T-cell (primary cell): ENCODE measurements at places on chromosomes 13 and 19.
A peak's percentile ranks its signal among the peaks of the same experiment; 100 is the strongest.

DNA sequence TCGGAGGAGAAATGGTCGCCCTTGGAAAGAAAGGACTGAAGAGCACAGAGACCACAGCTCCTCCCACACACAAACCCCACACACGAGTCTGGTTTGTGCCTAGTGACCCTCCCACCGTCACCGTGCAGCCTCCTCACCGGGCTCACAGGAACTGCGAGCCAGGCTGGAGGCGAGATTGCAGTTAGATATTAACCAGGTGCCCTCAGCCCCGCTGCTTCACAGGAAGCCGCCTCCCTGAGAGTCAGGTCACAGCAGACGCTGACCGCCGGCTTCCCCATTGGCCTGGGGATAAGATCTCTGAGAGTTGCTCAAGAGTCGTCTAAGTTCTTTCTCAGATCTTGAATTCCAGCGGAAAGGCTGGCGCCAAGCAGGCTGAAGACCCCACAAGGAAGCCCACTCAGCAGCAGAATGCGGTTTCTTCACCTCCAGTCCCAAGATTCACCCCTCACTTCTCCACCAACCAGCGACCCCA, 870 bp downstream of the ZNF44 start:
- peak; percentile 32 for DNase-seq

GRCh38 chr13:70905035-70905434, 796.8 kb upstream of the KLHL1 start:
- DNase-seq, result no peak

DNA sequence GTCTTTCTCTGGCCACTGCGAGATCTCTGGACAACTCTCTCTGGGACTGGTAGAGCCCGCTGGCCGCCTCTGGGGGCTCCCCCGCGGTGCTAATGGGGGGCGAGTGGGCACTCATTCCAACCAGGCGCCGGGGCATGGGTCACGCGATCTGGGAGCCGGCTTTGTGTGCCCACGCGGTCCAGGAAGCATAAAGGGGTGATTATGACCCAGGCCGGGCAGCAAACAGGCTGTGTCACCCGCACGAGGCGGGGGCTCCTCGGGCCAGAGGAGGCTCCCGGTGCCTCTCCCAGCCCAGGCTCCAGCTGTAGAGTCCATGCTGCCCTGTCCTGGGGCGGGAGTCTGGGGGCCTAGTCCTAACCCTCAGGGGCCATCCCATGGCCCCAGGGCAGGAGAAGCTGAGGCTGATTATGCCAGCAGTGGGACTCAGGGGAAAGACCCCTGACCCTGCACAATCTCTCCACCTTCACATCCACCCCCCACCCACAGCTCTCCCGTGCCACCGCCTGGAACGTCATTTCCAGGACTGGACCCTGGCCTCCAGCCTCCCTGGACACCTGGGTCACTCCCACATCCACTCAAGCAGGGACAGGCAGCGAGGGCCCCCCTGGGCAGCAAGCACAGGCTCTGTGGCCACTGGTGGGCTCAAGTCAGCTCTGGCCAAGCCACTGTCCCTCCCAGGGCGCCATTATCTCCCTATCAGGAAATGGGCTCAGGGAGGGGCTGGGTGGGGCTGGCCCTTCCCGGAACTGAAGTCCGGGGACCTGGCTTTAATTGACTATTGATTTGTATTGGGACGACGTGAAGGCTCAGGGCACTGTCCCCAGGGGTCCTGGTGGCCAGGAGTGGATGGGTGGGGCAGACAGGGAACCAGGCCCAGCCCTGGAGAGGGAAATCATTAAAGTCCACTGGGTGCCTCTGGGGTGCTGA, 50.0 kb downstream of the PTPRS start:
- DNase-seq, result no peak

GRCh38 chr19:6059988-6060599, 50.2 kb downstream of the RFX2 start:
- DNase-seq, result no peak

DNA sequence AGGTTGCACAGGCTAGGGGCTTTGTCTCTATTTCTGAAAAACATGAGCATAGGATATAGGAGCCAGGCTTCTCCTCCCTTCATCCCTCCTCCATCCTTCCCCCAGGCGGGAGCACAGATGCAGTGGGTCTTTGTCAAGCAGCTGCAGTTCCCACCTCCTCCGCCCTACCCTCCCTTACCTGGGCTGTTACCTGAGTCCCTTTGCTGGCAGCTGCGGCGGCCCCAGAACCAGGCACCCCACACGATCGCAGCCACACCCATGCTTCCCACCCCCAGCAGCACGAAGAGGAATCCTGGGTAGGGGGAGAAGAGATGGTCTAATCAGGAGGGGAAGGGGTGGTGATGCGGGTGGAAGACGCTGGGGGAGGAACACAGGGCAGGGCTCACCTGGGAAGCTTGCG, 7.8 kb downstream of the TMIGD2 start:
- no peak for DNase-seq

DNA sequence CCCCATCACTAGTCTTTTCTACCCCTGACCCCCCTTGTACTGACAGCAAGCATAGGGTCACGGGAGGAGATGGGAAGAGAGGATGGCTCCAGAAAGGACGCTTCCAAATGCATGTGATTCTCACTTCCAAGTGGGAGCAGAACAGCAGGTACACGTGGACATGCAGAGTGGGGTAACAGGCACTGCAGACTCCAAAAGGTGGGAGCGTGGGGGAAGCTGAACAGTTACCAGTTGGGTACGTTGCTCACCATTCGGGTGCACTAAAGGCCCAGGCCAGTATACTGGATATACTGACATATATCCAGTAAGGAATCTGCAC, 2.3 kb upstream of the ETV2 start:
- DNase-seq, result no peak

DNA sequence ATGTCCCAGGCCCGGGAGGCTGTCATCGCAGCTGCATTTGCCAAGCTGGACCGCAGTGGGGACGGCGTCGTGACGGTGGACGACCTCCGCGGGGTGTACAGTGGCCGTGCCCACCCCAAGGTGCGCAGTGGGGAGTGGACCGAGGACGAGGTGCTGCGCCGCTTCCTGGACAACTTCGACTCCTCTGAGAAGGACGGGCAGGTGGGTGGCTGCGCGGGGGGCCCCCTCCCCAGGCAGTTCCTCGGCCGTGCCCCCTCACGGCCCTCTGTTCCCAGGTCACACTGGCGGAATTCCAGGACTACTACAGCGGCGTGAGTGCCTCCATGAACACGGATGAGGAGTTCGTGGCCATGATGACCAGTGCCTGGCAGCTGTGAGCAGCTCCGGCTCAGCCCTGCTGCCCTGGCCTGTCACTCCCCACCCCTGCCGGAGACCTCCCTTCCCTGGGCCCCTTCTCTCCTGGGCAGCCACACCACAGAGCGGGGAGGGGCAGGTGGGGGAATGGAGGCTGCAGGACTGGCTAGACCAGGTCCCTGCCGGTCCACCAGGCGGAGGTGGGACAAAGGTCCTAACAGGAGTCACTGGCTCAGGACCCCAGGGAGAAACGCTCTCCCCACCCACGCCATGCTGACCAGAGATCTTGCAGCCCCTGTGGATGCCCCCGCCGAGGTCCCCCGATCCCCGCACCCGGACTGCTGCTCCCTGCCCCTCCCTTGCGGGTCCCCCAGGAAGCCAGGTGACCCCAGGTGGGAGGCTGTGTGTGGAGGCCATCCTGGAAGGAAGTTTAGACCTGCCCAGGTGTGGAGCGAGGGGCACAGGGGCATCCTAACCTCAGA, 1.1 kb downstream of the CAPS start:
- DNase-seq, result no peak

- DNase-seq, result no peak
Measured at GRCh38 chr13:34942732-34943435, 814 bp downstream of the NBEA start.

- DNase-seq, result no peak
Measured at GRCh38 chr19:52948025-52948770, 14.5 kb downstream of the ZNF816 start.

- DNase-seq, result no peak
Measured at GRCh38 chr19:4046362-4046691, 20.4 kb downstream of the ZBTB7A start.

GRCh38 chr13:48797127-48797526, 143.4 kb downstream of the CYSLTR2 start:
- DNase-seq, result no peak

DNA sequence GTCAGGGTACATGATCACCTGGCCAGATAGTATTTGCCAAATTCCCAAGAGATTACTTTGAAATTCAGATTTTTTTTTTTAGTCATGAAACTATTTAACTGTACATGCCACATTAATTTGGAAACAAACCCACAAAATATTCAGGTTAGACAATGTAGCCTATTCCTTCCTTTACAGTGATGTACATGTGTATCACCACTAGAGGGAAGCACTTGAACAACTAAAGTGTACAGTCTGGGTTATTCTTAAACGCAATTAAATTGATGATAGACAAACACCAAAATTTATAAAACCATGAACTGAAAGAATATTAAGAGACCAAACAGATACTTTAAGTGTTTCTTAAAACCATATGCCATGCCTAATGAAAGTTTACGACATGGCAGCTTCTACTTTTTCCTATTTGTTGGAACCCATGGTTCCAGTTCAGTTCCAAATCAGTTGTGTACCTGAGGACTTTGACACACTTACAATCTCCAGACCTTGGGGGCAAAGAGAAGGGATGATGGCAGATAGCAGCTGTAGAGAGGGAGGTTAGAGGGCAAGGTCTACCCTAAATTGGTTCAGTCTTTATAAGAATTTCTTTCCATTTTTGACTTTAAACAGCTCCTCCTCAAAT, 52.8 kb downstream of the TNFSF13B start:
- no peak for DNase-seq

DNA sequence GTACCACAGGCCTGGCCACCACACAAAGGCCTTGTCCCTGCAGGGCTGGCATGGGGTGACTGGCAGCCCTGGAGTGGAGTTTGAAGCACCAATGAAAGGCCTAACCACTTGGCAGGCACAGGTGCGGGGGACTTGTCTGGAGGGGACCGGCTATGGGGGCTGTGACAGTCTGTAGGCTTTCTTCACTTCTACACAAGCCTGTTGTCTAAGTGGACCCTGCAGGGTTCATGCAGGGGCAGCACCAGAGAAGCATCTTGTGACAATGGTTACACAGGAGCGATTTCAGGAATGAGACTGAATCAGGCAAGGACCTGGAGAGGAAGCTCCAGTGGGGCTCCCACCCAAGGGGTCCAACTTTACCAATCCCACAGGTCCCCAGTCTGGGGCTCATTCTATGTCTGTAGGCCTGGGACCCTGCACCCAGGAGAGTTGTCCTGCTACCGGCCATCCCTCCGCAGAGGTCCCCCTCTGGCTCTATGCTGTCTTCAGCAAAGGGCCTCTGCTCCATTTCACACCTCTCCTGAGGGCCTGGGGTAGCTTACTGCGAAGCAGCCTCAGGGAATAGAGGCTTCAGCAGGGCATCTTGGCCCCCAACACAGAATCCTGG, 2.3 kb upstream of the ZNF837 start:
- no peak for DNase-seq

DNA sequence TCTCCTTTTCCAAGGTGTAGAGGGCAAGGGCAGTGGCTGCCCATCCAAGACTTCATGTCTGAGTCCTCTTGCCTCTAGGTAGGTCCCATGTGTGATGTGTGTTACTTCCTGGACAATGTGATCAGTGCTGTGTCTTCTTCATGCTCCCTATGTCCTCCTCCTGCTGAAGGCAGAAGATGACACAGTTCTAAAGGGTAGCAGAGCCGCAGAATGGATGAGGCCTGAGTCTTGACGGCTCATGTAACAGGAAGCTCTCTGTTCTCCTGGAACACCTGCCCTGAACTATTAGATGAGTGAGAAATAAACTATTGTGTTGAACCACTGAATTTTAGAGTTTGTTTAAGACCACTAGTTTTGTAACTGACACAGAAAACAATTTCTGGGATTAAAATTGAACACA, 165.9 kb downstream of the NDFIP2 start:
- no peak for DNase-seq

DNA sequence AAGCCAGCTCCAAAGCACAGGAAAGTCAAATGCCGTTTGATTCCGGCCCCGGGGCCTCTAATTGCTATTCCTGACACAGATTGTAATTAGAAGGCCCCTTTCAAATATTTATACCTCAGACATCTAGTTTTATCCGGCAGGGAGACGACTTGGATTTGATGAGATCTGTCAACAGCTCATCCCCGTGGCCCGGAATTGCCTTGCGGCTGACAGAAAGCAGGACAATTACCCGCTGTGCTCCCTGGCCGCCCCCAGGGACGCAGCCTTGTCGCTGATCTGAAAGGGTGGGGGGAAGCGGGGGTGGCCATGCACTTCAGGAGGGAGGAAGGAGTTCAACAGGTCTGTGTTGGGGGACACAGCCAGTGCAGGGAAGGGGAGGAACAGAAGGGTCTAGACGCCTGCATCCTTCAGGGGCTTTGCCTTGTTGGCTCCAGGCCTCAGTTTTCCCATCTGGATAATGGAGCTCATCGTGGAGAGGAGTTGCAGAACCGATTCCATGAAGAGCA, 1.8 kb upstream of the SHD start:
- no peak for DNase-seq

- DNase-seq, result no peak
Measured at GRCh38 chr19:55353803-55354697, 469 bp downstream of the COX6B2 start.

GRCh38 chr19:2747349-2747748, 7.5 kb upstream of the SLC39A3 start:
- no peak for DNase-seq

DNA sequence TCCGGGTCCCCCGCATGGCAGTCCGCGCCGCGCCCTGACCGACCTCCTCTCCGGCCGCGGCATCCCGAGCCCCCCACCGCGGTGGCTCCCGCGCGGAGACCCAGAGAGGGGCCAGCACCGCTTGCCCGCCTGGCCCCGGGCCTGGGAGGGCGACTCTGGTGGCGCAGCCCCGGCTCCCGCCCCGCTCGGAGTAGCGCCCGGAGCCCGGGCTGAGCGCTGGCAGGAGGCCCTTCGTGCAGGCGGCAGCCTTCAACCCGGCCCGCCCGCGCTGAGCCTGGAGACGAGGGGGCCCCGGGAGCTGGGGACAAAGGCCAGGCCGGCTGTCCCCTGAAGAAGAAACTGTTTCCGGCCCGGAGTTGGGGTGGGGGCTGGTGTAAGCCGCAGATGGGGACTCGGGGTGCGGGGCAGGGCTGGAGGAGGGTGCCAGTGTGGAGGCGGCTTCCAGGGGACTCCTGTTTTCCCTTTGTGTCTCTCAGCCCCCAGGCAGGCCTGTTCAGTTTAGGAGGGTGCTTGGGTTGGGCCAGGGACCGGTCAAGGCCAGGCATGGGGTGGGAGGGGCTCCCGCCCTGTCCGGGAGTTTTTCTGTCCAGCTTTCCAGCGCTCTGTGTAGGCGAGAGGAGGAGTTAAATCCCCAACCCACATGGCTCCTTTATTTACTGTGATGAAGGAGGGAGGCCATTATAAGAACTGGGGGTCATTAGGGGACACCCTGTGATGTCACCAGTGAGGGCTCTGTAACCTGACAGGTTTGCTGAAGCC, 935 bp downstream of the LRP3 start:
- no peak for DNase-seq

GRCh38 chr13:102225892-102226291, 176.0 kb downstream of the FGF14 start:
- no peak for DNase-seq

DNA sequence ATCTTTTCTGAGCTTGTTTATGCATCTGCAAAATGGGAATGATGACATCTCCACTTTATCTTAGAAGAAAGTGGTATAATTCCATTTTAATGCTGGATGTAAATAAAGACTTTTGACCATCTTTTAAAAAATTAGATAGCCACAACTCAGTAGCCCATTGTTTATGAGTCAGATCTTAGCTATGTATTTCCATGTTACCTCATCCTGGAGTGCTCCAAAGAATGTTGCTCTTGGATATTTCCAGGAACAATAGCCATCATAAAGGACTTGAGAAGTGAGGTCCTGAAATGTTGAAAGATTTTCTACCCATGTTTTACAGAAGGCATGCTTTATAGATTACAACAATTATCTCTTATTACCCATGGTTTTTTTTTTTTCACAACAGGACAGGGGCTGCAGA, 229.3 kb upstream of the EDNRB start:
- no peak for DNase-seq

- DNase-seq, result no peak
Measured at GRCh38 chr13:30382836-30383525, 39.3 kb upstream of the UBE2L5 start.
